Heart right ventricle (tissue), 16 donors: ENCODE measurements at places on chromosomes 5 and 9. TPM values are rescaled to one million over a fixed set of nuclear protein-coding genes. Genes with fewer than 3 reads are reported as not detected.

Gene ACOT12
- polyA plus RNA-seq: 0.15 TPM

Gene MAMDC4
- polyA plus RNA-seq: 8.0 TPM

Gene TAF1L
- polyA plus RNA-seq: under 0.01 TPM

Gene IL13
- not detected for polyA plus RNA-seq

Gene PPP3R2
- polyA plus RNA-seq: not detected

Gene ADRB2
- polyA plus RNA-seq: 1.8 TPM

Gene TOR1B
- polyA plus RNA-seq: 11.3 TPM

Gene TRIM36
- polyA plus RNA-seq: 0.44 TPM

Gene SV2C
- 0.25 TPM for polyA plus RNA-seq

Gene GPR150
- polyA plus RNA-seq: 0.01 TPM

Gene ACTBL2
- polyA plus RNA-seq: not detected

Gene CBY3
- polyA plus RNA-seq: 0.06 TPM

Gene HRH2
- 12.2 TPM for polyA plus RNA-seq

Gene IL3
- polyA plus RNA-seq: not detected

Gene FOXD4L4
- not detected for polyA plus RNA-seq

Gene SYK
- polyA plus RNA-seq: 1.5 TPM

Gene LRRC19
- not detected for polyA plus RNA-seq

Gene SMIM33
- polyA plus RNA-seq: not detected

Gene CAMK4
- not detected for polyA plus RNA-seq

Gene C5orf52
- polyA plus RNA-seq: not detected

Gene FOXD4L6
- not detected for polyA plus RNA-seq

Gene SPATA6L
- polyA plus RNA-seq: 0.36 TPM

Gene KIAA0825
- 0.36 TPM for polyA plus RNA-seq

Gene PRRC1
- polyA plus RNA-seq: 15.4 TPM

Gene ZNF354C
- polyA plus RNA-seq: 1.1 TPM

Gene GIN1
- 7.1 TPM for polyA plus RNA-seq

Gene PCDH1
- 16.2 TPM for polyA plus RNA-seq

Gene ANKRD33B
- 0.46 TPM for polyA plus RNA-seq

Gene CLINT1
- 15.1 TPM for polyA plus RNA-seq

Gene BTNL8
- polyA plus RNA-seq: 0.09 TPM

Gene TLX3
- polyA plus RNA-seq: not detected

Gene PKD2L2
- polyA plus RNA-seq: not detected

Gene TAF11L4
- not detected for polyA plus RNA-seq

Gene DEPDC1B
- polyA plus RNA-seq: 0.04 TPM

Gene TMC1
- not detected for polyA plus RNA-seq

Gene PCDHB12
- polyA plus RNA-seq: 0.58 TPM

Gene LTC4S
- polyA plus RNA-seq: 10.5 TPM

Gene CCDC192
- not detected for polyA plus RNA-seq

Gene CTNND2
- polyA plus RNA-seq: 4.6 TPM

Gene SLC31A2
- polyA plus RNA-seq: 9.1 TPM

Gene PLPP7
- 42.6 TPM for polyA plus RNA-seq

Gene CARD6
- polyA plus RNA-seq: 3.3 TPM

Gene TTC16
- 0.04 TPM for polyA plus RNA-seq

Gene EIF4EBP3
- polyA plus RNA-seq: 14.3 TPM

Gene SSBP2
- 24.2 TPM for polyA plus RNA-seq

Gene BRINP1
- polyA plus RNA-seq: 0.29 TPM
